CD4-positive, alpha-beta T cell treated with Interleukin-15 for 4 hours (primary cell): ENCODE measurements at places on chromosomes 4 and X.

DNA sequence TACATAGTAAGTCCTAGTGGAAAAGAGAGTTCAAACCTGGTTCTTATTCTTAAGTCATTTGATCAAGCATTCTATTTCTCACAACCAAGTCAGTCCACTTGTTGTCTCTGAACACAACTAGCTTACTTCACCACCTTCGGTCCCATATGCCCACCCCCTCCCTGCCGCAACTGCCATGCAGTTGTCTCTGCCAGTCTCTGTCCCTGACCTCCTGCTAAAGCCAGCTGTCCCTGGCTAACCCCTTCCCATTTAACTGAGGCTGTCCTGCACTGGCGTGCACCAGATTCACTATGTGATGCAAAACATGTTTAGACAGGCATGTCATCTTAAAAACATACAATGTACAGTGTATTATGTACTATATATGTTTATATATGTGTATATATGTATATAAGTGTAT is 12.7 kb downstream of the FRAS1 start:
- DNase-seq: no peak

- DNase-seq: no peak
Measured at GRCh38 chr4:128913228-128913627, 103.7 kb downstream of the JADE1 start.

GRCh38 chr4:152340818-152341217 is 195.1 kb downstream of the FBXW7 start:
- DNase-seq: no peak

DNA sequence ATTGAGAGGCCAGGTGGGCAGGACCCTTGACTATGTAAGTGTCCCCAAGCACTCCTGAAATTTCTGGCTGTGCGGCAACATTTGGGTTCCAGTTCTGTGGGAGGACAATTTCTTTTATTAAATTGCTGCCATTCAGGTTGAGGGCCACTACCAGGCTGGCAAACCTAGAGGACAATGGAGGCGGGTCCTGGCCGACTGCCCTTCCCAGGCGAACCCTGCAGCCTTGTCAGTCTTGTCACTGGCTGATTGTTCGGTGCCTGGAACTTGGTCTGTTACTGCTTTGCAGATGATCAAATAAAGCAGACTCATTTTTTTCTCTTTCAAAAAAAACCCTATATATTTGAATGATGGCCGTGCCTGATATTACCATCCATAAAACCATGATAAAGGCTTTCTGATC is 6.6 kb upstream of the TMEM128 start:
- DNase-seq: no peak

DNA sequence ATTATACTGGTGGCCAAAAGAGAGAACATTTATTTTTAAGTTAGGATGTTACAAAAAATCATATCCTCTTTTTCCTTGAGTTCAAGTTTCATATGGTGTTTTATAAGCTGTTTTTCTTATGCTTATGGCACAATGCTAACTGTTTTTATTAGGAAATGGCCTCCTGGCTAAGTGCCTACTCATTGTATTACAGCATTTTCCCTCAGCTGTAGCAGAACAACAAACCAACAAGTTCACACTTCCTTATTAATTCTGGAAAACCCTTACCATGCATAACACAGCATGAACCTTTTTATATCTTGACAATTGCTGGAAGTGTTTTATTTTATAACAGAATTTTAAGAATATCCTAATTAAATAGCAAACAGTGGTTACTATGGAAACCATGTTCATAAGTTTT is 165.8 kb downstream of the GASK1B start:
- DNase-seq: no peak

GRCh38 chrX:144715337-144715736 is 532.0 kb upstream of the SPANXN1 start:
- DNase-seq: no peak

DNA sequence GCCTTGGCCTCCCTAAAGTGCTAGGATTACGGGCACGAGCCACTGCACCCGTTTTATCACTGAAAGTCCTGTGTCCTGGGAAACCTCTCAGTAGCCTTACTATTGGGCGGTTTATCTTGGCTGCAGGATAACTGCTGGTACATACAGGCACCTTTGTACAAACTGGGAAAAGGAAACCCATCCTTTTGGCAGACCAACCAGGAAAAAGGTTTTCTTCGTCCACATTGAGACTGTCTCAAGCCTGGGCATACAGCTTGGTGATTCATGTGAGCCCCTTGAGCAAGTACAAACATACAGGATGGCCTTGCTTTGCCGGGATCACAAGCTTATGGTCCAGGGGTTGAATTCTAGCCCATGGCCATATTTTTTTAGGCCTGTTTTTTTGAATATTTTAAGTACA is 32.8 kb downstream of the RWDD4 start:
- DNase-seq: no peak

- no peak for DNase-seq
Measured at GRCh38 chr4:123462007-123462406, 65.4 kb downstream of the SPRY1 start.

DNA sequence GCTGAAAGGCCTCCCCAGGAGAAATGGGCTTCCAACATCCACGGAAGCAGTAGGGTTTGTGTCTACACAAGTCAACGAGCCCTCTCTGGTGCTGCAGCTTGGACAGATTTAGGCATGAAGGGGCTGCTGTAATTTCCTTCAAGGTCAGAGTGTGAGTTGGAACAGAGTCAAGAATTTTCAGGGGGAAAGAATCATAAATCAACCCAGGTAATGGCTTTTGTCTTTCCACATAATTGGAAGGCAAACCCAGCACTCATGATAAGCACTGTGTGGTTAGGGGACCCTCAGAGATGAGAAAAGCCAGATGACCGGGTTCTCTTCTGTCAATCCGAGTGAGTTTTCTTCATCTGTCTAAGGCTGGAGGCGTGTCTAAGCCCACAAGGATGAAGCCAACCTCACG is 78.6 kb upstream of the MXRA5 start:
- no peak for DNase-seq

- DNase-seq: peak; percentile 30
Measured at GRCh38 chrX:49876750-49877149, 2.5 kb upstream of the USP27X start.

GRCh38 chrX:1870421-1870820 is 255.6 kb downstream of the ASMT start:
- no peak for DNase-seq
